ENCODE measurements at places on chromosomes 4 and X.

DNA sequence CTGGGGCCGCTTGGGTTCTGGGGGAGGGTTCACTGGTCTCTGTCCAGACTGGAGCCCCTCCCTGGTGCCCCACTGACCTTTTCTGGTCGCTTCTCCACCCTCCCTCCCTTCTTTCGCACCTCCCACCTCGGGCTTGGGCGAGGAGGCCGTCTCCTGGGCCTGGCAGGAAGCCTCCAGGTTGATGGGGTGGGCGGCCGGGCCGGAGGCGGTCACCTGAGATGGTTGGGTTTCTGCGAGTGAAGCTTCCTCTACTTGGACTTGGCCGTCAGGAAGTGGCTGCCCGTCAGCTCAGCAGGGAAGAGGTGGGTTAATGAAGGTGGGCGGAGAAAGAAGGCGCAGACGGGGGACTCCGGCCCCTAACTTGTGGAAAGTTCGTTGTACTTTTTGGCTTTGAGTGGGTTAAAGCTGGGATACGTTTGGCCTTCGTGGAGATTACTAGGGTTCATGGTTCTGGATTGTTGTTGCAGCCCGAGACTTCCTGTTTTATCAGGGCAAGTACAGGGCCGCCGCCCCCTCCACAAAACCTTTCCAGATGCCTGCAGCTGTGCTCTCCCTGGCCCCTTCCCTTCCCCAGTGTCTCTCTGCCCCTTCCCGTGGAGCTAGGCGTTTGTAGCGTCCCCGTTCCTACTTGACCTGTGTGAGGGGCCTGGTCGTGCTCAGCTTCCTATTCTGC is 1.2 kb downstream of the AKAP17A start:
- DNase-seq, result no peak

GRCh38 chr4:137993232-137993631 is 248.9 kb downstream of the SLC7A11 start:
- no peak for DNase-seq

- no peak for DNase-seq
These were observed 24.8 kb downstream of the RTL9 start for GRCh38 chrX:110383414-110383813.

DNA sequence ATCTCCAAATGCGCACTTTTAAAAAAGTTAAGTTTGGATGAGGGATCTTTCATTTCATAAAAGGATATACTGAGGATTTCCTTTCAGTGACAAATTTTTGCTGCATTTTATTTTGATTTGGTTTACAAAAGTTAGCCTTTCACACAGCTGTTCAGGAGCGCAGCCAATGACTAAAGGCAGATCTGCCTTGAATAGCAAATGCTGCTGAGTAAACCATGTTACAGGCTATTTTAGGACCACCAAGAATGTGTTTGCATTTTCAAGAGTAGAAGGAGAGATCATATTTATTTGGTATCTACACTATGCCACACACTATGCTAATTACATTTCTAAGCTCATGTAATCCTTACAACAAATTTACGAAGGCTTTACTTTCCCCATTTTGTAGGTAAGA is 92.1 kb downstream of the MAMLD1 start:
- no peak for DNase-seq

- DNase-seq, result peak; percentile 63
These were observed 29.4 kb downstream of the DTHD1 start for GRCh38 chr4:36310793-36311192.

DNA sequence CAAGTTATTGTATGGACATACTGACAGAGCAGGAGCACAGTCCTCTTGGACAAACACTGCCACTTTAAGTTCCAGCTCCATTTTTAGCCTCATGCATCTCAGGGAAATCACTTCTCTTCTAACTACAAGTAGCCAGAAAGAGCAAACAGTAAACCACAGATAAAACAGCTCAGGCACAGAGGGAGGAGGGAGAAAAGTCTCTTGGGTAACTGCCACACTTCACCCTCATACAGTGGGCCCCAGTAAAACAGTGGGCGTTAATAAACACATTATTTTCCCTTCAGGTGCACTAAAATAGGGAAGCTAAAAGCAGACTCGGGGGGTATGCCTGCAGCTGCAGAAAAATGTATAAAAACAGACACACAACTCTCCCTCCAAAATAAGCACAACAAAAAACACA is 21.6 kb downstream of the CD38 start:
- peak; percentile 29 for DNase-seq

- DNase-seq, result no peak
These were observed 1313.7 kb upstream of the PABPC4L start for GRCh38 chr4:135515295-135515694.
